ENCODE measurements at places on chromosomes 7 and 10. TPM values are rescaled to one million over a fixed set of nuclear protein-coding genes. Genes with fewer than 3 reads are reported as not detected.

DNA sequence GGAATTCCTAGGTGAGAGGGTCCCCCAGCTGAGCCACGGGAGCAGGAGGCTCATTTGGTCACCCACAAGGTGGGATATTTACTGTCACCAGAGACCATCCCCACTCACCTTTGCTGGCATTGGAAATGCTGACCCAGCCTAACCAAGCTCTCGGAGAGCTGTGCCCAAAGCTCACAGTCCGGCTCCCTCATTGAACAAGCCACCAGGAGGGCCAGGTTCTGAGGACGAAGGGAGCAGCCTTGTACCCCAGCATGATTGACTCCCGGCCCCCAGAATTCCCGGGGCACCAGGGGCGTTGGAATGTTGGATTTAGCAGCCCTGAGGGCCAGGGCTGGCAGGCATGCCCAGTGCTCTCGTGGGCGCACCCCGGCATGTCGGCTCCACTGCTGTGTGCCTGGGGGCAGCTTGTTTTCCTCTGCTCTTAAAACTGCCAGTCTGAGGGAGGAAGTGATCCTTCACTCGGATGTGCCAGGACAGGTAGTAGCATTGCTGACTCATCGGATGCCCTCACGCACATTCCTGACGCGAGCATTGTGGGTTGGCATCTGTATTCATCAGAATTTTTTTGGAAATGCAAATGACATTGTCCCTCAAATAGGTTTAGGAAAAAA lies 23.3 kb downstream of the CLIP2 start:
- no peak for DNase-seq

DNA sequence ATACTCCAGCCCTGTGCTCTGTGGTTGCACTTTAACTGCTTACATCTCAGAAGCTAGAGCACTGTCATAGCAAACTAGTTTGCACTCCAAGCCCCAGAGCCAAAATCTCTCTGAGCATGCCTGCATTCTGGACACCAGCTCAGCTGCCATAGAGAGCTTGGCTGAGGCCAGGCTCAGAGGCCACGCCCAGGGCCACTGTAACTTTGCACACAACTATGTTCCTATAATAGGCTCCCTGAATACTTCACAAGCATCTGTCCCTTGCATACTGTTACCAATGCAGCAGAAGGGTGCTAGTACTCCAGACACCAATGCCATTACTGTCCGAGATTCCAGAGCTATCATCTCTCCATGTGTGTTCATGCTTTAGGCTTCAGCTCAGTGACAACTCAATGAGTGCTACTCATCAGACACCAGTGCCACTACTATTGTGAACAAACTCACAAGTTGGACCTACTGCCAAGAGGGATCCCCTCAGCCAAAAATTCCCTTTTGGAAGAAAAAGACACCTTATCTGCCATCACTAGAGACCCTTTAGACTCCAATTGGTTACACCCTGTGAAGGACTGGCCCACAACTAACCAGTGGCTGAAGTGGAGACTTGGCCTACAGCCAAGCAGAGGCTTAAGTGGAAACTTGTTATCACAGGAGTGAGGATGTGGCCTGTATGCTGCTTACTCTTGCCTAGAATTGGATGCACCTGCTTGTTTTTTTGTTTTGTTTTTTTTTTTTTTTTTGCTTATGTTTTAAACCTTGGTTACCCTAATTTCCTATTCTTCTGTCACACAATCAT lies 211.6 kb upstream of the MAGI2 start:
- DNase-seq, result no peak

- DNase-seq, result peak; percentile 93
Observed at GRCh38 chr7:40717242-40717641, 582.4 kb downstream of the SUGCT start.

GRCh38 chr10:71742301-71743088 lies 22.9 kb upstream of the C10orf105 start:
- DNase-seq, result no peak

DNA sequence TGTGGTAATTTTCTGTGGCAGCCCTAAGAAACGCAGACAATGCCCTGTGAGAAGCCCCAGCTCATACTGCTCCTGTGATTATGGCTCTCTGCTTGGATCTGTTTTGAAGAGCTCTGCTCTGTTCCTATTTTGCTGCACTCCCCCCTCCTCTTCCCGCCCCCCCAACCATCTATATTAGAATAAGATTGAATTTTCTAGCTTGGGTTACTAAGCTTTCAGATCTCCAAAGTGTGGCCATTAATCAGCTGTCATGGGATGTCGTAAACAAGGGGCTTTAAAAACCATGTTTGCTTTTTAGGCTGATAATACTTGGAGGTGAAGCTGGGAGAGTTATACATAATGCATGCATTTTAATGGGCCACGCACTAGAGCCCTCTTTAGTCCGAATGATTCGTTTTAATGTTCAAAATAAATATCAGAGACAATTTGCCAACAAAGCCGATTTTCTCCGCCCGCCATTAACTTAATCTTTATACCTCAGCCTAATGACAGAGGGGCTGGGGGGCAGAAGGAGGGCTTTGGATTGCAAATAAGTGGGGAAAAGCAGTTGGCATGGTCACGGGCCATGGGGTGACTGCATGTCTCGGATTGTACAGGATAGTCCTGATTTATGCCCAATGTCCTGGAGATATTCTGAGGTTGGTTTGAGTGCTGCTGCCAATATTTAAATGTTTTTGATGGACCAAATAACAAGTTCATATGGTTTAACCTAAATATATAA lies 165.5 kb downstream of the RPS24 start:
- DNase-seq, result no peak

DNA sequence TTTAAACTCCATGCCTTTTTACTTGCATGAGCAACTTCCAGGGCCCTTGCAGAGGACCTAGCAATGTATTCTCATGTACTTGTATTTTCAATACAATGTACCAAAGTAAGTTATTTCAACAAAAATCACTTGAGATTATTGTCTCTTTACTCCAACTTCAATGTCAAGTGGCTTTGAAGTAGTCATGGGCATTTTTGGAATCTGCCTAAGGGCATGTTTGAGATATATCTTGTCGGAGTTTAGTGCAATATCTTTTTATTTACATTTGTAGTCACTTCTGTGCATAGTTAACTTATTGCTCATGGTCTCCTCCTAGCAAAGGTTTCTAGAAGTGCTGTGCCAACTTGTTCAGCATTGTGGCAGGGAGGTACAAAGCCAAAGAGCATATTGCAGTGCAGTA lies 508.7 kb upstream of the SEMA3D start:
- DNase-seq, result peak; percentile 67

NKX2-3 gene
- 0.19 TPM for total RNA-seq

ITPRID1 gene
- not detected for total RNA-seq

DNA sequence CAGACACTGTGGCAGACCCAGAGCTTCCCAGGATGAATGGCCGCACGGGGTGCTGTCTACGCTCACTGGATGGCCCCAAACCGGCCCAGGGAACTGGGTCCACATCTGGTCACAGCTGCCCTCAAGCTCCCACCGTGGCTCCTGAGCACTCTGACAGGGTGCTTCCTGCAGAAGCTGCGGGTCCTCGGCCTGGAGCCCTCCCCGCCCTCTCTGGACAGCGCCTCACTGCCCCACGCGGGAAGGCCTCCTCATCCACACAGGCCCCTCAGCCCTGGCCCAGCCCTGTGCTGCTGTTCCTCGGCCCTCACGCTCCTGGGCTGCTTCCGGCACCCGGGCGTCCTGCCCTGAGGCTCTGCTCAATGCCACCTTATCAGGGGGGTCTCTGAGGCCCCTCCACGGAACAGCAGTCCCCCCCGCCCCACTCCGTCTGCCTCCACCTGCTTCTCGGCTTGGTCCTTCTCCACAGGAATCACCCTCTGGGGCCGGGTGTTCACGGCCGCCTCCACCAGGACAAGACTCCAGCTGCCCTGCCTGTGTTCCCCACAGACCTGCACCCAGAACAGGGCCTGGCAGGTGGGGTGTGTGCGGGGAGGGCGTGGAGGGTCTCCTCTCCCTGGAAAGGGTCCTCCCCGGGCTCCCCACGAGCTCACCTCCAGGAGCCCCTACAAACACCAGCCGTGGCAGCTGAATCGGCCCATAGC lies 75.4 kb upstream of the PDGFA start:
- DNase-seq, result no peak

ZNF488 gene
- total RNA-seq, result not detected

TMEM178B gene
- total RNA-seq, result 0.48 TPM

GRCh38 chr7:113608782-113609181 lies 310.0 kb downstream of the PPP1R3A start:
- DNase-seq, result no peak

- DNase-seq, result no peak
Observed at GRCh38 chr7:80665526-80665925, 27.1 kb downstream of the CD36 start.

CALN1 gene
- not detected for total RNA-seq

GRCh38 chr10:65701168-65701776 lies 1224.6 kb upstream of the LRRTM3 start:
- no peak for DNase-seq

DNA sequence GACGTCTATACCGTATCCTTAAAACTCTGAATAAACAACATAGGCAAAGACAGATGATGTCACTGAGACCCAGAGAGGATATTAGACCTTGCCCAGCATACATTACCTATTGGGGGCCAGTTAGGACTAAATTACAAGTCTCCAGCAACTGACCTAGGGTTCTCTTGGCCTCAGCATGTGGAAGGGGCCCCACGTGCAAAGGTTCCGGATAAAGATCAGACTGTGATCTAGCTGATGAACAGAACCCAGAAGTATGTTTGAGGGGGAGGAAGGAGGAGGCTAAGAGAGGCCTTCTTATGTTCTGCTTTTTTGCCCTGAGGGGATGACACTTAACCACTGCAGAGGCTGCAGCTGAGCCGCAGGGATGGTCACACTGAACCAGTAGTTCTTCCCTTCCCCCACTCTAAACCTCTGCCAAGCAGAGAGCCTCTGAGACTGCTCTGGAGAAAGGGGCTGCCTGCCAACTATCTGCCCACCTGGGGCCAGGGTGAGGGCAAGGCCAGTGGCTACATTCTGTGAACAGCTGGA lies 24.0 kb upstream of the KMT2C start:
- DNase-seq, result peak; percentile 80

DNA sequence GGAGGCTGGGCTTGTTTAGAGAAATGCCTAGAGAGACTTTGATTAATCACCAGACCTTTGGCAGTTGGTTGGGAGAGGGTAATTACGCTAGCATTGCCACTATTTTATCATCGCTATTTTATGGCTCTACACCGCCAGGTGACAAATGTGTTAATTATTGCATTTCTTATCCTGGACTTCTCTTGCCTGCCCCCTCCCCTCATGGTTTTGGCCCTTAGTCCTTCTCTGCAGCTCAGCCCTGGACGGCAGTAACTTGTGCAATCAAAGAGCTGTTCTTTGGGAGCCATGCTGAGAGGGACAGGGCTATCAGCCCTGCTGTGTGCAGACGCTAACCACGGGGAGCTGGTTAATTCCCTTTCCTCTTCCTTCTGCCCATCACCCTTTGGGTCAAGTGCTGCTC lies 585.0 kb downstream of the AUTS2 start:
- no peak for DNase-seq

GRCh38 chr10:117805139-117805538 lies 241.6 kb downstream of the RAB11FIP2 start:
- no peak for DNase-seq

GRCh38 chr7:48473205-48473865 lies 302.1 kb downstream of the ABCA13 start:
- no peak for DNase-seq

GRCh38 chr10:122113161-122113944 lies 124.4 kb downstream of the TACC2 start:
- peak; percentile 65 for DNase-seq

GRCh38 chr7:138741453-138741735 lies 40.2 kb upstream of the SVOPL start:
- no peak for DNase-seq

INHBA gene
- total RNA-seq, result 0.05 TPM

MTPN gene
- total RNA-seq, result 168 TPM

DNA sequence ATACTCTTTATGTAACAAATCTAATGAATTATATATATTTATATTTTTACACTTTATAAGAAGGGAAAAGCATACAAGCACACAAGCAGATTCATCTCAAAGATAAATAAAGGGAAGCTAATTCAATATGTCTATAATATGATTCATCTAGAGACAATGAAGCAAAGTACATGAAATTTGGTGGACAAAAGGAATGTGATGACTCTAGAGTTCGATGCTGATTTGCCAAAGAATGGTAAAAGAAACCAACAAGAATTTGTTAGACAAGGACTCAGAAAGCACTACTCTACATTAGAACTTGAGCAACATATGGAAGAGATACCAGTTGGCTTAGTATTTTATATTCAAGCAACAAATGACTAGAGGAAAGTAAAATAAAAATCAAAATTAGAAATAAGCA lies 536.5 kb upstream of the TEX47 start:
- DNase-seq, result no peak

- no peak for DNase-seq
Observed at GRCh38 chr7:86760236-86760635, 116.5 kb downstream of the GRM3 start.

- no peak for DNase-seq
Observed at GRCh38 chr10:102628451-102628911, 15.8 kb upstream of the TRIM8 start.

PNLIPRP3 gene
- total RNA-seq, result 13.6 TPM

GRCh38 chr7:141945356-141945755 lies 1.4 kb downstream of the CLEC5A start:
- no peak for DNase-seq

- DNase-seq, result no peak
Observed at GRCh38 chr10:75003891-75004290, 107.6 kb upstream of the SAMD8 start.

CALHM3 gene
- not detected for total RNA-seq

MMD2 gene
- not detected for total RNA-seq

DNA sequence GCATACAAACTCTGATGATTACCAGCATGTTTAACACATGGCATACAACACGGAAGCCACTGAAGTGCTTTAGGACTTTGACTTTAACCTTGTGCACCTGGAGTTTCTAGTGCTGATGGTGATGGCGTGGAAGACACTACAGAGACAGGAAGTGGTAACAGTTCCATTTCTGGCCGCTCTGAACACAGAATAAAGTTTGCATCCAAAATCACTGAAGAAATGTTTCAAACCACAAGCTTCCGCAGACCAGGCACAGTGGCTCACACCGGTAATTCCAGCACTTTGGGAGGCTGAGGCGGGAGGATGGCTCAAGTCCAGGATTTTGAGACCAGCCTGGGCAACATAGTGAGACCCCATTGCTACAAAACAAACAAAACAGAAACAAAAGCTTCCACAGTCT lies 40.3 kb upstream of the TNPO3 start:
- DNase-seq, result no peak

GRCh38 chr7:29987083-29987482 lies 2.5 kb downstream of the SCRN1 start:
- DNase-seq, result no peak

HPSE2 gene
- total RNA-seq, result 0.03 TPM

COL26A1 gene
- total RNA-seq, result 0.85 TPM

BMPR1A gene
- 31.6 TPM for total RNA-seq

DNA sequence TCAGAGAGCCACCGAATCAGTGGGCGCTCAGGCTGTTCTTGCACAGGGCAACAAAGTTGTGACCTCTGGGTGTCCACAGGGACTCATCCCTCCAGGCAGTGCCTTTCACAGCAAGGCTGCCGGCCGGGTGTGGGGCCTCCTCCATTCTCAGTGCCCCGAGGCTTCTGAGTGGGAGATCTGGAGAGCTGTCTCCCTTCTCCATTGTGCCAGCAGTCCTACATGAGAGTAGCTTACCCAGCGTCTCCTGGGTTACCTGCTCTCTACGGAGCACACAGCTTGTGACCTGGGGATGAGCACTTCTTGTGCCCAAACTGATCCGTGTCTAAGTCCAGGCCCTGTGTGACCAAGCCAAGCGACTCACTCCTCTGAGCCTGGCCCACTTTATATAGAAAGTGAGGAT lies 240.9 kb upstream of the GRB10 start:
- no peak for DNase-seq

SH2B2 gene
- 2.5 TPM for total RNA-seq
